ENCODE measurements at places on chromosomes 6 and 20.

DNA sequence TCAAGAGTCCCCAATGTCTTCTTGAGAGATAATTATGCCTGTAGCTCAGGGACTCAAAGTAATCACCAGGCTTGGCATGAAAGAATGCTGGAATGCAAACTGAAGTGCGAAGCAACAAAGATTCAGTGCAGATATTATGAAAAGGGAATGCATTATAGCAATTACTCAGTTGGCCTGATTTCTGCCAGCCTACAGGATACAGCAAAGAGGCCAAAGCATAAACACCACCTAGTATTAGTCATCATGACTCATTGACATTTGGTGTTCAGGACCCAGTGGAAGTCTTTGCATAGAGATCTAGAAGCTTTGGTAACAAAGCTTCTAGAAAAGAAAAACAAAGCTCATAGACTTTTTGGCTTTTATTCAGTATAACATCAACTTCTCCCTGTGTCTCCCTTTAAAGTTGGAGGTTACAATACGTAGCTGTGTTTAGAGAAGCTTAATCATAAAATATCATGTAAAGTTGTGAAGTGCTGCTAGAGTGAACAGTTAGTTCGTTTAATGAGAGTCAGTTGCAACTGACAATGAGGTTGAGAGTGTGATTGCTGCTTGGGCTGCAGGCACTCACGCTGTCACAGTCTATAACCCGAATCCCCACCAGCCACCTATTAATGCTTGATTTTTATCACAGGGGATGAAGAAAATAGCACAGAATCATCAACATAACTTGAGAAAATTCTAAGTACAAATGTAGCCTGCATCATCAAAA lies 932.7 kb downstream of the TFAP2A start:
- peak; percentile 97 for DNase-seq

DNA sequence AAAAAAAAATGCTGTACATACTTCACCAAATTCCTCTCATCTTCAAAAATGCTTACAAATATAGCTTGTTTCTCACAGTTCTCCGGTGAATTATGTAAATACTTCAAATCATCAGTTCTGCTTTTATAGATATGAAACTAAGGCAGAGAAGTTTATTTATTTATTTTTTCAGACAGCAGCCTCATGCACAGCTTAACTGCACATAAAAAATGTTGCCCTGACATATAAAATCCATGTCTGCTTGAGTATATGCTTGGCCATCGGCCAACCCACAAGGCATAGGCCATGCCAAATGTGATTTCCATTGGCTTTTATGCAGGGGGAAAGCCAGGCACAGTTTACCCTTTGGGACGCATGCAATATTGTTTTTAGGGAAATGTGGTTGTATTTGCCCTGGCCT lies 57.3 kb upstream of the PHACTR2 start:
- peak; percentile 8 for DNase-seq

DNA sequence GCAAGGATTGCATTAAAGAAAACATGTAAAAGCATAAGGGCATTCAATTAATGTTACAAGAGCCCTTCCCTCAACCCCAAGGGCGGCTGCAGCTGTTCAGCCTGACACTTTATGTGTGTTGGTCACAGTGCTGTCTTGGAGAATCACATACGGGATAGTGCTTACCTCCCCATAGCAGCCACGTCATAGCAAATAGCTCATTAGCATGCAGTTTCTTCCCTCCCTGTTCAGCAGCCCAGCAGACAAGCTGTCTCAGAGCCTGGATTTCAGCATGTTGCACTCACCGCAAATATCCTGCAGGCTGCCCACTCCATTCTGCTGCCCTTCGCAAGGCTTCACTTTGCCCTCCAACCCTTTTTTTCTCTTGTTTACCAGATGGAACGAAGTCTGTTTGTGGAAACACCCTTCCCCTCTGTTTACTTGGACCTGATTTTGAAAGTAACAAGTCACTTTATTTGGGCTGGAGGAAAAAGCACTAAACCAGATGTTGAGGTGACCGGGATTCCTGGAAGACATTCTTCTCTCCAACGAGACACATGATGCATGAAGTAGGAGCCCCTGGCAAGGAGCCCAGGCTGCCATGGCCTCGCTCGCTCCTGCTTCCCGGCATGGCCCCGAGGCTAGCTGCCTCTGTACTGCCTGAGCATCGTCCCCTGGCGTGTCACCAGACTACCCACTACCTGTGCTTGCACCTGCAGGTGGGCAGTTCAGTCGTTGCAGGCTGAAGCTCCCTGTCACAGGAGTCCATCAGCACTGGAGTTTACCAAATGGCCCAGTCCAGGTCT lies 151.6 kb upstream of the GMDS start:
- DNase-seq = peak; percentile 83

DNA sequence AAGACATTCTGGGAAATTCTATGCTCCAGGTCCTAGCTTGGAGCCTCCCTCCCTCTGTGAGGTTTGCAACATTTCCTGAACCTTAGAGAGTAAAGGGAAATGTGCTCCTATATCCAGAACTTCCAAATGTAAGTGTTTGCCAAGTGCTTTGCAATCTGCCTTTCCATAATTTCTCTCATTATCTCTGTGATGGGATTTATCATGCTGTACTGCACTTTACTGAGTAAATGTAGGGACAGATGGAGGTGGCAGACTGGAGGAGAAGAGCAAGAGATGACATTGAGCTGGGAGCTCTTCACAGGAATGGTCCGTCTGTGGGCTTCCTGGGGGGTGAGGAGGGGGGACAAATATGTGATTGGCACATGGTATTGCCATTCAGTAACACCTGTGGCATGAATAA lies 184.3 kb downstream of the SOX4 start:
- DNase-seq = no peak

- DNase-seq = no peak
These were observed 44.8 kb downstream of the FARS2 start for GRCh38 chr6:5305968-5306626.

DNA sequence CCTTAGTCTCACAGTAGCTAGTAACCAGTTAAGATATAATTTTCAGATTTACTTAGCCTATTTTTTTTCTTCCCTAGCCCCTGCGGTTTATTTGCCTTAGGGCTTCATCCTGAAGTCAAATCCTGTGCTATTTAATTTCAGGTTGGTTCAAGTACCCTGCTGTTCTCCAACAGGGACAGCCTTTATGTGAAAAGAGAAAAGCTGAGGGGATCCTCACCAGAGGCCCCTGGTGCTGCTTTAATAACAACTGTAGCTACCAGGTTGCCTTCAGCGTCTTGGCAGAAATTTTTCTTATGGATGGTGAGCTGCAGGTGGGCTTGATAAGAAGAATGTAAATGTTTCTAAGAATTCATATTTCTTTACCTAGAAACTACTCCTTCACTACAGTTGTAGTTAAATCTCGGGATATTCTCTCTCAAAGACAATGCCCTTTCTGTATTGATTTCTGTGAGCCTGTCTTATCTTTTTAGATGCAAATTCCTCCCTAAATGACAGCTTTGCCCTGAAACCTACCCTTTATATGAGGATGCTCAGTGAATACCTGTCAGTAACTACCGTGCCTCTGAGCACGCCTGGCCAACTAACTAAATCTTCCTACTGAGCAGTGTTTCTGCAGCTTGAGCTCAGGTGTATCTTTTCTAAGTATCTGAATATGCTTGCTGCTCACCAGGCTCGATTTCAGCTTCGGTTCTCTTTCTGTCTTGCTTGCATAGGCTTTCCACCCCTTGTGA lies 320.5 kb downstream of the MMUT start:
- no peak for DNase-seq

GRCh38 chr6:79797912-79798311 lies 149.4 kb downstream of the ELOVL4 start:
- DNase-seq = no peak

GRCh38 chr6:41673704-41674000 lies 35.4 kb downstream of the MDFI start:
- DNase-seq = no peak

- DNase-seq = no peak
These were observed 3.1 kb upstream of the KIF3B start for GRCh38 chr20:32274359-32274758.

- DNase-seq = no peak
These were observed 52.4 kb upstream of the LYRM2 start for GRCh38 chr6:89690944-89691324.

DNA sequence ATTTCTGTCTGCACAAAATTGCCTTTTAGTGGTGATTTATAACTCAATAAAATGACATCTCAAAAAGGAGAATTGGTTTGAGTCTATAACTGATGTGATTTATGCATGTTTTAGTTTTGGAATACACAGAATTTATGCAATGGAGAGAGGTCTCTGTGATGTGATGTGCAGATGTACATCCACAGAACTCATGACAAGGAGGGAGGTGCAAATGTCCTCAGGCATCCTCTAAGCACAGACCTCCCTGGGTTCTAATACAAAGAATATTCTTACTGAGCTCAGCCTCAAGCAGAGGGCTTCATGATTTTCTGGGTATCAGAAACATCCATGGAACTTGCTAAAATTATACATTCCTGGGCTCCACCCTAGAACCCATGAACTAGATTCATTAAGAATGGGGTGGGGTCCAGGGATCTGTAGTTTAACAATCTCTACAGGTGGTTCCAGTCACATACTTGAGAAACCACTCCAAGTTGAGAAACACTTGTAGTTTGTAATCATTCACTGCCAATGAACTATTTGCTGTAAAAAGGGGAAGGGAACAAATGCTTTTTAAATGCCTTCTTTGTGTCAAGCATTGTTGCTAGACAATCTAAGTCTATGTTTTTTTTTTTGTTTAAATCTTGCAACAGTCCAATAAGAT lies 60.2 kb upstream of the NEDD9 start:
- peak; percentile 39 for DNase-seq

DNA sequence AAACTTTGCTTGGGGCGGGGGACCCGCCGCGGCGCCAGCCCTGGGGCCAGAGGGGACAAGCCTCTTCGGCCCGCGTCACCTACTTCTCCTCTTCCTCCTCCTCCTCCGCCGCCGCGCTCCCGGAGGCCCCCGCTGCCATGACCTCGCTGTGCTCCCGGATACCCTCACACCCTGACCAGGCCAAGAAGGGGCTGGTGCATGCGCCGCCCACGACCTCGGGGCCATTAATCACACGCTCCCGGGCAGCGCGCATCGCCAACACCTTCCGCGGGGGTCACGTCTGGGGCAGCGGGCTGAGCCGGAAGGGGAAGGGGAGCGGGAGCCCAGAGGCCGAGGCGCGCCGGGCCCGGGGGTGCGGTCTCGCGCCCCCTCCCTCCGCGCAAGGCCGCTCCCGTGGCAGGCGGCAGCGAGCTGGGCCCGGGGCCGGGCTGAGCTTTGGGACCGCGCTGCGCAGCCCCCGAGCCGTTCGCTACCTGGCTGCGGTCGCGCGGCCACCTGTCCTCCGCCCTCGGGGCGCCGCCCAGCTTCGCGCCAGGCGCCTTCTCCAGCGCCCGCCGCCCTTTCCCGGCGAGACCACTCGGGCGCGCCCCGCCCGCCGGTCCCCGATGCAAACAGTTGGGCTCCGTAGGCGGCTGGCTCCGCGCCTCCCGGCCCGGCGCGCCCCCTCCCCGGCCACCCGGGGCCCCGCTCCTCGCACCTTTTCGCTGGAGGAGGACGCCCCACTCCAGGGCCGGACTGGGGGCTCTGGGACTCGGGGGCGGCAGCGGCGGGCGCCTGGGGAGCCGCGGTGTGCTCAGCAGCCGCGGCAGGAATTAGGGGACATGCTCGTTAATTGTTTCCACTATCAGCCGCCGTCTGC lies 575 bp upstream of the CNR1 start:
- DNase-seq = no peak

DNA sequence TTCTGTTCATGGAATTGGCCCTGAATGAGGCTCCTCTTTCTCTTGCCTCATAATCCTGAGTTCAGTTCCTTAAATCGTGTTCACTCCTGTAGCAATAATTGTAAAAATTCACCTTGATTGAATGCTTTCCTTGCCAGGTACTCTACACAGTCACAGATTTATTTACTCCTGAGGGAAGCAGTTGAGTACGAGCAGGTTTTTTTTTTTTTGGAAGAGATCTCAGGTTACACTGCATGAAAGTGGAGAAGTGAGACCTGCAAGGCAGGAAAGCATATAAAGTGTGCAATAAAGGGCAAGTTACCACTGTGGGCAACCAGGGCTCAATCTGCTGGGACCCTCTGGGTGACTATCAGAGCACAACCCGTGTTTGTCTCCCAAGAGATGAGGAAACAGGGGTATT lies 93.0 kb upstream of the DOK5 start:
- no peak for DNase-seq

DNA sequence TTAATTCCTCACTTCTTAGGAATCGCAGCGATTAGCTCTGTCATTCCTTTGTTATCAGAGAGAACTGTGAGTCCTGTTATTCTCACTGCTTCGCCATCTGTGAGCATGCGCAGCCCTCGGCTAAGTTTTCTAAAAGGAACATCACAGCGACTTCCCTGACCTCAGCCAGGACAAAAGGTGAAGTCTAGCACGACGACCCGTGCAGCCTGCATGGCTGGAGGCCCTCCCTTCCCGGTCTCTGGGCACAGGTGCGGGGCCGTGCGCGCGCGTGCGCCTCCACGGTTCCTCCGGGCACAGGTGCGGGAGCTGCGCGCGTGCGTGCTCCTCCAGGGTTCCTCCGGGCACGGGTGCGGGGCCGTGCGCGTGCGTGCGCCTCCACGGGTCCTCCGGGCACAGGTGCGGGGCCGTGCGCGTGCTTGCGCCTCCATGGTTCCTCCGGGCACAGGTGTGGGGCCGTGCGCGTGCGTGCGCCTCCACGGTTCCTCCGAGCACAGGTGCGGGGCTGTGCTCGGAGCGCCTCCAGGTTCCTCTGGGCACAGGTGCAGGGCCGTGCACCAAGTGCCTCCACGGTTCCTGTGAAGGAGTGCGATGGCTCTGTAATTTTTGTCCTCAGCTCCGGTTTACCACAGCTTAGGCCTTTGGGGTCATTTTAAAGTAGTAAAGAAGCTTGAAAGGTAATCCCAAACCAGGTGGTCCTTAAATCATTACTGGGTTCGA lies 212.3 kb downstream of the ERMARD start:
- no peak for DNase-seq

- peak; percentile 7 for DNase-seq
These were observed 108.6 kb upstream of the DOK5 start for GRCh38 chr20:54366669-54367344.

- DNase-seq = no peak
These were observed 165.0 kb upstream of the POU3F2 start for GRCh38 chr6:98669371-98669770.

DNA sequence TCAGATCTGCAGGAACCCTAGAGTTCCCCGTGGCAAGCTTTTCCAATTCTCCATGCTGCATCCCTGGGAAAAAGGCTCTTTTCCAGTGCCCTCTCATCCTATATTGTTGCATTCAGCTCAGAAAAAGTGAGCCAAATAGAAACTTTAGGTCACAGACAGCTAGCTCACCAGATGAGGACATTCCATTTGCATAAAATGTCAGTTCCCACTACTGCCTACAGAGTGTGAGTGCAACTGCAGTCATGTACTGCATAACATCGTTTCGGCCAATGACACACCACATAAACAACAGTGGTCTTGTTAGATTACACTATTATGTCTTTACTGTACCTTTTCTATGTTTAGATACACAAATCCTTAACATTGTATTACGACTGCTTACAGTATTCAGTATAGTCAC lies 8.6 kb downstream of the HS3ST5 start:
- DNase-seq = no peak
